ENCODE measurements at places on chromosomes 5 and 9. TPM values are rescaled to one million over a fixed set of nuclear protein-coding genes. Genes with fewer than 3 reads are reported as not detected.

DNA sequence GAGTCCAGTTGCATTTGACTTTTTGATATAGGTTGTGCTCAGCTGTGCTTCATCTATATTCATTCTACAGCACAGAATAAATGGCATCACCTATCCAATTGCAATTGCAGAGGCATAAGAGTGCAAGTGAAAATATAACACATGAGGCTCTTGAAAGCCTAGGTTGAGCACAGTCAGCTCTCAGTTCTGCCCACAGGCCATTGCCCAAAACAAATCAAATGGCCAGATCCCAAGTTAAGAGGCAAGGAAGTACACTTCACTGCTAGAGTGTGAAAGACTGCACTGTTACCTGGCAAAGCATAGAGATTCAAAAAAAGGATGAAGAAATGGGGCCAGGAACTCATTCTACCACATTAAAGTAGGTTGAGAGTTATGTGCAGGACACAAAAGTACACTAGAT lies 305.5 kb upstream of the SEMA6A start:
- DNase-seq: no peak

DNA sequence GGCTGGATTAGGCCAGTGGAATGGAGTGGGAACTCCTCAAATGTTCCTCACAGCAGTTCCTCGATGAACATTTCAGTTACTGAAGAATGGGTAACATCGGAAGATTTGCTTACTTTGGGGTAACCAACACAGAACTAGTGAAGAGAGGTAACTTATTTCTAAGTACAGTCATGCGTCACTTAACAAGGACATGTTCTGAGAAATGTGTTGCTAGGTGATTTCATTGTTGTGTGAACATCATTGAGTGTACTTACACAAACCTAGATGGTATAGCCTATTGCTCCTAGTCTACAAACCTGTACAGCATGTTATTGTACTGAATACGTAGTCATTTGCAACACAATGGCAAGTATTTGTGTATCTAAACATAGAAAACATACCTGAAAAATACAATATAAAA lies 228.3 kb downstream of the MAST4 start:
- DNase-seq: no peak

The RASA1 gene
- polyA plus RNA-seq: 3.7 TPM

DNA sequence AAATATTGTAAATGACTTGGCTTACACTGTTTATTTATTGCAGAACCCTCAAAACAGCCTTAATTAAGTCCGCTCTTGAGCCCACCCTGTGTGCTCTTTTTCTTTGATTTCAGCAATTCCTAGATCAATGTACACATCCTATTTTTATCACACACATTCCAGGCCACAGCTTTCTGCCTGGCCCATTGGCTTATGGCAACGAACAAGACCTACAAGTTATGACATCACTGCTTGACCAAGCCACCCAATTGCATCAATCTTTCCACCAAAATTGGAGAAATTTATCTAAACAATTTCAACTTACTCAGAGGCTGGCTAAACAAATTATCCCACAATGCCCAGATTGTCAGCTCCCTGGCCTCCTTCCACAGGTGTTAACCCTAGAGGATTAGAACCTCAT lies 158.4 kb downstream of the CPLANE1 start:
- no peak for DNase-seq

The SNCAIP gene
- 2.1 TPM for polyA plus RNA-seq

The NKD2 gene
- polyA plus RNA-seq: 0.57 TPM

DNA sequence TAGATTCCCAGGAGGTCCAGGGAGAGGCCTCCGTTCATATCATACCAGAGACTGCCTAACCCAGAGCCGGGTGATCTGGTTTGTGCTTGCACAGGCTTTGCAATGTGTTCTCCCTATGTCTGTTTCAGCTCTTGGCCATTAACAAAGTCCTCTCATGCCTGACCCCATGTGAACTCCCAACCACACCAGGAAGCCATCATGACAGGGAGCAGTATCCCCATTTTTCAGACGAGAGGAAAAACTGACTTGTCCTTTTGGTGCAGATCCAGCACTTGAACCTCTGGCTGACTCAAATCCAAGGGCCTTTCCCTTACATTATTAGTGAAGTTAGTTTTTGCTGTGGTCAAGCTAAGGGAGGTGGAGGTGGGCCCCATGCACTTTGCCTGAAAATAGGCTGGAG lies 58.4 kb downstream of the TEX10 start:
- no peak for DNase-seq

- no peak for DNase-seq
Observed at GRCh38 chr5:168935183-168935582, 356.0 kb upstream of the PANK3 start.

The KIF4B gene
- not detected for polyA plus RNA-seq

DNA sequence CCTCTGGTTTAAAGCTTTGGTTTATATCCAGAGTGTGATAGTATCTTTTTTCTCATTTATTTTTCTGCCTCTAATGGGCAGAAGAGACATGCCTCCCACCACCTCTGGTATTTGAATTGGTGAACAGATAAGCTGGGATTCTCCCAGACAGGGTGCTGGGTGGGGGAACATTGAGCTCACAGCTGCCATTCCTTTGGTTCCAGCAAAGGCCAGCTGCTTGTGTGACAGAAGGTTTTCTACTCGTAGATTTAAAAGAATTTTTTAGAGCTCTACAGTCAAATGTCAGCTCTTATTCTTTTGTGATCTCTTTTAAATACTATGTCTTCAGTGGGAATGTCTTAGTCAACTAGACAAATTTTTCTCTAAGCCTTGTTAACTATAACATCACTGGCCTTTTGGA lies 54.7 kb upstream of the ADAMTS16 start:
- no peak for DNase-seq

The TCOF1 gene
- 3.2 TPM for polyA plus RNA-seq

- no peak for DNase-seq
Observed at GRCh38 chr5:95989283-95990048, 27.8 kb upstream of the ELL2 start.

GRCh38 chr5:80998590-80998979 lies 38.4 kb downstream of the RASGRF2 start:
- no peak for DNase-seq

The GABRA6 gene
- polyA plus RNA-seq: not detected

DNA sequence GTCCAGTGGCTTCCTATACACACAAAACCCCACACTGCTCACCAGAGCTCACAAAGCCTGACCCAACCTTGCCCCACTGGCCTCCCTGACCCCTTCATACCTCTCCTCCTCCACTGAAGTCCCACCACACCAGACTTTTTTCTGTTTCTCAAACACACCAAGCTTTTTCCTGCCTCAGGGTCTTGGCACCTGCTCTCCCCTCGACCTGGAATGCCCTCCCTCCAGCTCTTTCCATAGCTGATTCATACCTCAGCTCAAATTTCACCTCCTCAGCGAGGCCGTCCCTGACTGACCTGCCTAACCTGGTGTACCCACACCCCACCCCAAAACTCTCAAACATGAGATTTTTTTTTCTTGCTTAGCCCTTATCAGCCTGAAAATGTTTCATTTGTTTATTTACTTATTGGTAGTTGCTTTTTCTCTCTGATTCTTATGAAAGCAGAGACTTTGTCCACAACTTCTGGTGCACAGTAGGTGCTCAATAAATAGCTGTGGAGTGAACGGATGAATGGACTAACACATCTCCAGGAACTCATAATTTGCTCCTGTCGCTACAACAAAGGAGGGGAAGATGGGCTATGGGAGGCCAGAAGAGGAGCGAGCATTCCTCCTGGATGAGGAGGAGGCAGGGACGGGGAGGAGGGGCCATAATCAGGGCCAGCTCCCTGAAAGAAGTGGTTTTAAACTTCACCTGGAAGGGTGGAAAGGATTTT lies 84.3 kb downstream of the SH3TC2 start:
- DNase-seq: no peak

DNA sequence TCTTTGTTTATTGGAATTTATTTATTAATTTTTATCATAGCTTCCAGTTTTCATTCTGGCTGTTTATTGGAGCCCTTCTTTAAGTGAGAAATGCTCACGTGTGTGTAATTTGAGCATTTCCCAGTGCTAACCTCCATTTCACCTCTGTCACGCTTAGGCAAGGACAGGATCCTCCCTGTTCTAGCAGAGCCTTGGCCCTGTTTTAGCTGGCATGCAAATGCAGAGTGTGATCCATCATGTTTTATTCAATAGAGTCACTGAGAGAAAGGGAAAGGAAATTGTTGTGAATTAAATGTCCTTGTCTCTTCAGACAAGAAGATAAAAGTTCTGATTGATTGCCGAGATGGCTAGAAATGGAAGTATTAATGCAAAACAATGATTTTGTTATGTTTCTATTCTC lies 137.3 kb upstream of the ACO1 start:
- DNase-seq: no peak

DNA sequence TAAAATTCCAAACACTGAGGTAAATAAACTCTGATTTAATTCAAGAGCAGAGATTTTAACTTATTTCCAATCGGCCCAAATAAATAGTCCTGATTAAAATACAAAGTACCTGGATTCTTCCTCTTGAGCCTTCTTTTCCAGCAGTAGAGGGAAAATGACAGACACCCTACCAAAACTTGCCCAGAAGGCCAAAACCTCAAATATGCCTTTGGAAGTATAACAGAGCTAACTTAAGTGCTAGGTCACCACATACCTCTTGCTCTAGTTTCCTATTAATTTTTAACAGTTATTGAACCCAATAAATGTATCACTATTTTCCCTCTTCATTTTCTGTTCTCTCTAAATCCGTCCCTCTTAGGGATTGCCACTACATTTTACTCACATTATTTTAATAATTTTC lies 1.4 kb downstream of the BAAT start:
- DNase-seq: no peak

DNA sequence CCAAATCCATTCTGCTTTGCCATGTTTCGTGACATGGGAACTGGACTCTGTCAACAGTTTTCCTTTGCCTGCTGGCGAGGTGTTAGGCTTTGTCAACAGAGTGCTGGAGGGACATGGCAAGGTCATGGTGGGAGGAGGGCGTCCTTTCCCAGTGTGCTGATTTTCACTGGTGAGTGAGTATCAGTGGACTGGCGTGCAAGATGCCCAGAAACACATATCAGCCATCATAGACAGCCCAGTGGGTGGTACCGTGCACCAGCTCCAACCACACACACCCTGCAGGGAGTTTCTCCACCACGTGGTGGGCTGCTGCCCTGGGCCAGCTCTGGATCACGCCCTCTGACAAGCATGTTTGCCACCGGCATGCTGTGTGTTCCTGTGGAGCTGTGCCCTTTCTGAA lies 50.0 kb upstream of the ABL1 start:
- no peak for DNase-seq

- DNase-seq: no peak
Observed at GRCh38 chr5:133041910-133042309, 9.9 kb upstream of the HSPA4 start.

DNA sequence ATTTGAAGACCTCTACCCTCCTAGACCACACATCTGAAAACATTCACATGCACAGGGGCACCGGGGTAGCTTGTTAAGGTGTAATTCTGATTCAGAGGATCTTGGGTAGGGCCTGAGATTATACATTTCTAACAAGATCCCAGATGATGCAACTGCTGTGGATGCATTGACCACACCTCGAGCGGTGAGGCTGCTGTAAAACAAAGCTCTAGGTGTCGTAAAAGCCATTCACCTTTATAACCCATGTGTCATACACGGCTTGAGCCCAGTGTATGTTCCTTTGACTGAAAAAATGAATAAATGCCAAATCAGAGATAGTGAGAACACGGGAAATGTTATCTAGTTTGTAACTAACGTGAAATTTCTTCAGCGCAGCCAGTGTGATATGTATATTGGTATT lies 1578.2 kb upstream of the WWC1 start:
- DNase-seq: no peak

GRCh38 chr9:91868732-91869391 lies 81.2 kb downstream of the ROR2 start:
- no peak for DNase-seq

GRCh38 chr5:68898951-68899471 lies 194.8 kb upstream of the SLC30A5 start:
- DNase-seq: no peak

DNA sequence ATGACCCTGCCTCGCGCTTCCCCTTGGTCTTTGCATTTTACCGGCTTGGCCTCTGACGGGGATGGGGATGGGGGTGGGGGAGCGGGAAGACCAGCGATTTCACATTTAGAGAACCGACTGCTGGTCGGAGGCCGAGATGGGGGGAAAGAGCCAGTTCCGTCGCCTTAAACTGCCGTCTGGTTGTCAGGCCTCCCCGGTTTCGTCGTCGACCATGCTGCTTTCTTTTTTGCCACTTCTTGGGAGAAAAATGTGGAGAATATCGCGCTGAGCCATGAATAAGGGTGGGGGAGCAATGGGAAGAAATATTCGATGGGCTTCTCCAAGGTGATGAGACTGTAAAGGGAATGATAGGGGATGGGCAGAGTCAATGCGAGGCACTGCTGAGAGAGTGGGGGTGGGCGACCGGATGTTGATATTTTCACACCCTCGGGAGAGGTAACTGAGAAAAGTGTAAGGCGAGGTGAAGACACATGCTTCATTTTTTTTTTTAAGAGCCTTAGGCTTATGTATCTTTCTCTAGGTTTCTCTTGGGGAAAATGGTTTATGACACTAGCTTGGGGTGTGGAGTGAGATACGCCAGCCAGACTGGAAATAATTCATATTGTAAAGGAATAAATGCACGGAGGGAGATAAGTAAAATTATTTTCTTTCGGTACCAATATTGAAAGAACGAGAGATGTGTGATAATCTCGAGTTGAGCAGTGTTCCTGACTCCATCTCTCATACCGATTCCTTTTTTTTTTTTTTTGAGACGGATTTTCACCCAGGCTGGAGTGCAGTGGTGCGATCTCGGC lies 1.1 kb downstream of the KIF2A start:
- DNase-seq: peak; percentile 49

GRCh38 chr9:35656831-35657545 lies 831 bp downstream of the RMRP start:
- no peak for DNase-seq

The EQTN gene
- polyA plus RNA-seq: not detected

DNA sequence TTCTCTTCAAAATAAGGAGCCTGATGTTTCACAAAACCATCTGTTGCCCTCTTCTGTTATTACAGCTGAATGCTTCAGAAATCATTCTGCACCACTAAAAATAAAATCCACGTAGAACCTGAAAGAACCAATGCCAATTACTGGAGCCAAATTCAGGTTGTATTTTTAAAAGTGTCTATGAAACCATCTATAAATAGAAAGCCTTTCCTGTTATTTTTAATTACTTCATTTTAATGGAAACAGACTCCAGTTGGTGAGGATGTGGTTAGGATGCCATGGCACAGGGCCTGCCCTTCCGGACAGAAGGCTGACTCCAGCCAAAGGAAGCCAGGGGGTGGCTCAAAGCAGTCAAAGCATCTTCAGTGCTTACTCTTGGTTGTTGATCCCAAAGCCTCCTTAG lies 119.8 kb downstream of the TENT4A start:
- no peak for DNase-seq

GRCh38 chr9:96320749-96321280 lies 18.8 kb upstream of the HSD17B3 start:
- no peak for DNase-seq

- no peak for DNase-seq
Observed at GRCh38 chr9:106228861-106229260, 534.5 kb downstream of the TMEM38B start.

GRCh38 chr9:90099262-90099963 lies 494.6 kb downstream of the GADD45G start:
- DNase-seq: no peak

DNA sequence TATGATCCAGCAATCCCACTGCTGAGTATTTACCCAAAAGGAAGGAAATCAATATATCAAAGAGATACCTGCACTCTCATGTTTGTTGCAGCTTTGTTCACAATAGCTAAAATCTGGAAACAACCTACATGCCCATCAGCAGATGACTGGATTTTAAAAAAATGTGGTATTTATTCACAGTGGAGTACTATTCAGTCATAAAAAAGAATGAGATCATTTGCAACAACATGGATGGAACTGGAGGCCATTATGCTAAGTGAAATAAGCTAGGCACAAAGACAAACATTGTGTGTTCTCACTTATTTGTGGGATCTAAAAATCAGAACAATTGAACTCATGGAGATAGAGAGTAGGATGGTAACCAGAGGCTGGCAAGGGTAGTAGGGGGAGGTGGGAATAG lies 33.1 kb downstream of the CYSTM1 start:
- no peak for DNase-seq

Measured in liver (tissue), 10 donors.